ENCODE measurements at places on chromosomes 13 and 19.

- no peak for DNase-seq
- H3K27ac ChIP-seq, result peak overlapping the region; percentile 40
- H3K27me3 ChIP-seq, result no peaks in the 10 kb centered on the region
Measured at GRCh38 chr13:23644126-23644419, 73.9 kb downstream of the TNFRSF19 start.

- H3K4me3 ChIP-seq, result no peak overlapping the region
- H3K27me3 ChIP-seq, result no peaks in the 10 kb centered on the region
- peaks cover 5% of the 10 kb centered on the region for H3K36me3 ChIP-seq
- no peak overlapping the region for H3K27ac ChIP-seq
- peaks cover 9% of the 10 kb centered on the region for H3K4me1 ChIP-seq
- DNase-seq, result no peak
Measured at GRCh38 chr19:52987221-52987620, 24.5 kb upstream of the ZNF816 start.

DNA sequence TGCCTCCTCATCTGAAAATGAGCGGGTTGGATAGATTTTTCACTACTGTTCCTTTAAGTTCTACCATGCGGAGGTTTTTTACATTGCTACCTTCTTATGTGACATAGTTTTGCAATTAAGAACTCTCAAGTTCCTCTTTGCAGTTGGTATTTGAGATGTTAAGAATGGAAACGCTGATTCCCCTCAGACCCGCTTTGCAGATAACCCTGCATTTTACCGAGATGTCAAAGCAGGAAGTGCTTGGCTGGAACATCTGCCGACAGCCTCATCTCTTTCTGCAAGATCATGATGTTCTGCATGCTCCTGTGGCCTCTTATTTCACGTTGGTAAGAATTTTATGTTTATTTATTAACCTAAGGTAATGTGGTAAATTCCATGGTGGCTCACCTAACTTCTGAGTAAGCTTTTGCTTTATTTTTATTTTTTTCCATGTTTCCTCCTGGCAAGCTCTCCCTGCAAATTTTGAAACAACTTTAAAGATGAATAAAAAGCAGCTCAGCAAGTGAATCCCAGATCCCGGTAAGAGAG lies 22.5 kb downstream of the PABPC3 start:
- no peak overlapping the region for H3K27ac ChIP-seq
- no peaks in the 10 kb centered on the region for H3K27me3 ChIP-seq
- no peaks in the 10 kb centered on the region for H3K4me1 ChIP-seq
- DNase-seq, result no peak

DNA sequence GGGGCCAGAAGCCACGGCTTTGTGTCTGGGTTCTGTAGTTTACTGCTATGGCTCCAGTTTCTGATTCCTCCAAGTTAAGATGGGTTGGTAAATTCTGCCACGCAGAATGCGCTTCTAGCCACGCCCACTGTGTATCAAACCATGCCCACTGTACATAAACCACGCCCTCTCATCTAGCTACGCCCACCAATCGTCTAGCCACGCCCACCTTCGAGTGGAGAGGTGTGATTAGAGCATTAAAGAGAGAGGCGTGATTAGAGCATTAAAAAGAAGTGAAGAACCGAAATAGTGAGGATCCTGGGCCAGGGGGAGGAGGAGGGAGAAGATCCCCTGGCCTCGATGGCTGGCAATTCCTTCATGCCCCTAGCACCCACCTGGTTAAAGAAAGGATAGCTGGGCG lies 43.7 kb upstream of the ADGRE5 start:
- H3K36me3 ChIP-seq, result no peaks in the 10 kb centered on the region
- no peaks in the 10 kb centered on the region for H3K4me1 ChIP-seq
- H3K4me3 ChIP-seq, result no peak overlapping the region
- H3K27me3 ChIP-seq, result no peaks in the 10 kb centered on the region

DNA sequence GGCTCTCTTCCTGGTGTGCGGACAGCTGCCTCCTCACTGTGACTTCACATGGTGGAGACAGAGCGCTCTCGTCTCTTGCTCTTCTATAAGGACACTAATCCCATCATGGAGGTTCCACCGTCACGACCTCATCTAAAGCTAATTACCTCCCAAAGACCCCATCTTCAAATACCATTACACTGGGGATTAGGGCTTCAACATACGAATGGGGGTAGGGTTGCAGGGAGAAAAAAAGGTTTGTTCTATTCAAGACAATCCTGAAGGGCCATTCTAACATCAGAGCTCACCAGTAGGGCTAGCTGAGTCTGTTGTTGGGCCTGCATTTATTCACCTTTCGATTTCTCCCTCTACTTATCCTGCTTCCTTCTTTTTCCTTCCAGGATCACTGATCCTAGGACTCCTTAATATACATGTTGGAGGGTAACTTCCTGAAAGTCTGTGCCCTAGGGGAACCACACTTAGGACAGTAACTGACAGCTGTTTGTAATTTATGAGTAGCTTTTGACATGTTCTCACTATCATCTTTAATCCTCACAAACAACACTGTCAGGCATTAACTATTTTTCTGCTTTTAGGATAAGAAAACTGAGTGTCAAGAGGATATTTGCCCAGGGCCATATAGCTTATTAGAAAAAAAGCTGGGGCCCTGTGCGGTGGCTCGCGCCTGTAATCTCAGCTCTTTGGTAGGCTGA lies 18.8 kb upstream of the GTF2F2 start:
- no peak for DNase-seq
- H3K27me3 ChIP-seq, result peaks cover 4% of the 10 kb centered on the region
- H3K4me1 ChIP-seq, result no peaks in the 10 kb centered on the region
- H3K4me3 ChIP-seq, result no peak overlapping the region
- H3K36me3 ChIP-seq, result no peaks in the 10 kb centered on the region

GRCh38 chr19:28731577-28731976 lies 481.4 kb downstream of the UQCRFS1 start:
- H3K4me1 ChIP-seq, result no peaks in the 10 kb centered on the region
- no peak for DNase-seq
- no peaks in the 10 kb centered on the region for H3K27me3 ChIP-seq
- no peak overlapping the region for H3K27ac ChIP-seq

- H3K4me3 ChIP-seq, result no peak overlapping the region
- H3K4me1 ChIP-seq, result no peaks in the 10 kb centered on the region
- DNase-seq, result no peak
- no peaks in the 10 kb centered on the region for H3K36me3 ChIP-seq
Measured at GRCh38 chr13:76759877-76760276, 126.3 kb downstream of the KCTD12 start.

DNA sequence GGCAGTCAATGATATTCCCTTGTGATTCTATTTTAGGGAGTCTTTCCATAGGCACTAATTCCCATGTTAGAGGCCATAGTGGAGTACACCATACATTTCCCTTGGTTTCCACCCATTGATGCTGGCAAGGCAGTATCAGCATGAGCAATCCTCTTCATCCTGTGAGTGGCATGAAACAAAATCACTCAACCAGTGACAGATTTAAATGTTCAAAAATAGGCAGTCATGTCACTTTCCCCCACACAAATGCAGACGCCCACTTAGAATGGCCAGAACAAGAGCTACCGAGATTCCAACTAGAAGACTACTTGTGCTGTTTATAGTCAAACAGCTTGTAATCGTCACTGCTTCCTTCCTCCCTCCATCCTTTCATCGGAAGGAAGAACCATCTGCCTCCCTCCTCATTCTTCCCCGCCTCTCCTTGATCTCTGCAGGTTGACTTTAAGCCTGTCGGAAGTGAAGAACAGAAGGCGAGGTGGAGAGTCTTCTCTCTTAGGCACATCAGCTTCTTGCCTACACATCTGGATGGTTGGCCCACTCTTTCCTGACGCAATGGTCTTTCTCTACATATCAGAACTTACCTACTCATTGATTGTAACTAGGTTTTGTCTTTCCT lies 22.6 kb downstream of the RASL11A start:
- H3K4me1 ChIP-seq, result no peaks in the 10 kb centered on the region
- H3K36me3 ChIP-seq, result no peaks in the 10 kb centered on the region
- H3K4me3 ChIP-seq, result no peak overlapping the region

DNA sequence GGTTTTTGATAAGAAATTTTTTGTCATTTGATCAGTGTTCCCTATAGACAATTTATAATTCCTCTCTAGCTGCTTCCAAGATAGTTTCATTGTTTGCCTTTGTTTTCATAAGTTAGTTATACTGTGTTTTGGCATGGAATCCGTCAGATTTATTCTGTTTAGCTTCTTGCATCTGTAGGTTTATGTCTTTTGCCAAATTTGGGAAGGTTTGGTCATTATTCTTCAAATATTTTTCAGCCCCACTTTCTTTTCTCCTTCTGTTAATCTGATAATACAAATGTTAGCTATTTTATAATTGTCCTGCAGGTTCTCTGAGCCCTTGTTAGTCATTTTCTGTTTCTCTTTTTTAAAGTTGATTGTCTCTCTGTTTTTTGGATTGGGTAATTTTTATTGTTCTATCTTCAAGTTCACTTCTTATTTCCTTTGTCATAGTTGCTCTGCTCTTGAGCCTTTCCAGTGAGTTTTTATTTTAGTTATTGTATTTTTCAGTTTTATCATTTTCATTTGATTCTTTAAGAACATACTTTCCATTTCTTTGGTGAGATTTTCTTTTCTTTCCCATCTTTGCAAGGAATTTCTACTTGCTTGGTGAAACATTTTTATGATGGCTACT lies 5.9 kb upstream of the FCGBP start:
- H3K36me3 ChIP-seq, result no peaks in the 10 kb centered on the region
- H3K27ac ChIP-seq, result no peak overlapping the region
- peak; percentile 46 for DNase-seq
- H3K27me3 ChIP-seq, result no peaks in the 10 kb centered on the region

DNA sequence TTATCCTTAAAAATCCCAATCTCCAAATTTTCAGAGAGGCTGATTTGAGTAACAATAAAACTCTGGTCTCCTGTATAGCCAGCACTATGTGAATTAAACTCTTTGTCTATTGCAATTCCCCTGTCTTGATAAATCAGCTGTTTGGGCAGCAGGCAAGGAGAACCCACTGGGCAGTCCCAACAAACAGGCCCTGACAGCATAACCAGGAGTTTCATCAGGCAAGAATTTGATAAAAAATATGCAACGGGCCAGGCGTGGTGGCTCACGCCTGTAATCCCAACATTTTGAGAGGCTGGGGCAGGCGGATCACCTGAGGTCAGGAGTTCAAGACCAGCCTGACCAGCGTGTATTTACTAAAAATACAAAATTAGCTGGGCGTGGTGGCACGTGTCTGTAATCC lies 42.1 kb downstream of the STK24 start:
- no peak overlapping the region for H3K4me3 ChIP-seq
- H3K4me1 ChIP-seq, result peaks cover 7% of the 10 kb centered on the region

- no peaks in the 10 kb centered on the region for H3K36me3 ChIP-seq
- H3K27me3 ChIP-seq, result peaks cover 18% of the 10 kb centered on the region
Measured at GRCh38 chr13:87669379-87669978, 1.7 kb upstream of the SLITRK5 start.

DNA sequence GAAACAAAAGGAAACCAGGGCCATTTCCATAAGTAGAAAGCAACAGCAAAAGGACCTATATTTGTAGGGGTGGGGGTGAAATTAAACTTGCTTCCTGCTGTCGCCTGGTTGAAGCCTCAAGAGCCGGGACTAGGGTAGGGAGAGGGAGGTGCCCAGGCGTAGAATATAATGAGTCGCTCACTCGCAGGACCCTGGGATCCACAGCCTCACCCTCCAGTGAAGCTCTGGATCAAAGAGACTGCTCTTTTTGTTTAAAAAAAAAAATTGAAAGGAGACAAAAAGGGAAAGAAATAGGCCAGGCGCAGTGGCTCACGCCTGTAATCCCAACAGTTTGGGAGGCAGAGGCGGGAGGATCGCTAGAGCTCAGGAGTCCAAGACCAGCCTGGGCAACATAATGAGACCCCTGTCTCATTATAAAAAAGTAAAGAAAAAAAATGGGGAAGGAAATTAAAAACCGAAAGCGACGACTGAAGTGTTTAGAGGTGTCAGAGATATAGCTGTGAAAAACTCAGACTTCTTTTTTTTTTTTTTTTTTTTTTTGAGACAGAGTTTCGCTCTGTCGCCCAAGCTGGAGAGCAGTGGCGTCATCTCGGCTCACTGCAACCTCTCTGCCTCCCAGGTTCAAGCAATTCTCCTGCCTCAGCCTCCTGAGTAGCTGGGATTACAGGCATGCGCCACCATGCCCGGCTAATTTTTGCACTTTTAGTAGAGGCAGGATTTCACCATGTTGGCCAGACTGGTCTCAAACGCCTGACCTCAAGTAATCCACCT lies 10.9 kb upstream of the ADGRE5 start:
- H3K4me1 ChIP-seq, result peaks cover 14% of the 10 kb centered on the region
- H3K36me3 ChIP-seq, result no peaks in the 10 kb centered on the region
- no peak for DNase-seq
- peak overlapping the region; percentile 88 for H3K27ac ChIP-seq

- DNase-seq, result no peak
- no peak overlapping the region for H3K27ac ChIP-seq
- H3K4me1 ChIP-seq, result no peaks in the 10 kb centered on the region
- no peaks in the 10 kb centered on the region for H3K27me3 ChIP-seq
Measured at GRCh38 chr13:89027694-89028306, 1356.6 kb downstream of the SLITRK5 start.

DNA sequence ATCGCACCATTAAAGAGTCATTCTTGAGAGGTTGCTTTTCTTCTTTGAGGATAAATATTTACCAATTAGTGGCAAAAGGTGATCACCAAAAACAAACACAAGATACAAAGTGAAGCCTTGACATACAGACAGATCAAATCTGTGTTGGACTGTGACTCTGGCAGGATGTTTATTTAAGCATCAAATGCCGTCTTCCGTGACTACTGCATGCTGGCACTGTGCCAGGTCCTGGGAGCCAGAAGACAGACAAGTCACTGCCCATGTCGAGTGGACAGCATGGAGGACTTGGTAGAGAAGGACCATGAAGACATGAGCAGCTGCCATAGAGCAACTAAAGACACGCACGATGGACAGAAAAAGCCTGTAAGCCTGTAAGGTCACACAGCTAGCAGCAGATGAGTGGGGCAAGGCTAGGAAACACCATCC lies 92.8 kb upstream of the FARP1 start:
- H3K4me1 ChIP-seq, result no peaks in the 10 kb centered on the region
- DNase-seq, result no peak
- H3K36me3 ChIP-seq, result no peaks in the 10 kb centered on the region

DNA sequence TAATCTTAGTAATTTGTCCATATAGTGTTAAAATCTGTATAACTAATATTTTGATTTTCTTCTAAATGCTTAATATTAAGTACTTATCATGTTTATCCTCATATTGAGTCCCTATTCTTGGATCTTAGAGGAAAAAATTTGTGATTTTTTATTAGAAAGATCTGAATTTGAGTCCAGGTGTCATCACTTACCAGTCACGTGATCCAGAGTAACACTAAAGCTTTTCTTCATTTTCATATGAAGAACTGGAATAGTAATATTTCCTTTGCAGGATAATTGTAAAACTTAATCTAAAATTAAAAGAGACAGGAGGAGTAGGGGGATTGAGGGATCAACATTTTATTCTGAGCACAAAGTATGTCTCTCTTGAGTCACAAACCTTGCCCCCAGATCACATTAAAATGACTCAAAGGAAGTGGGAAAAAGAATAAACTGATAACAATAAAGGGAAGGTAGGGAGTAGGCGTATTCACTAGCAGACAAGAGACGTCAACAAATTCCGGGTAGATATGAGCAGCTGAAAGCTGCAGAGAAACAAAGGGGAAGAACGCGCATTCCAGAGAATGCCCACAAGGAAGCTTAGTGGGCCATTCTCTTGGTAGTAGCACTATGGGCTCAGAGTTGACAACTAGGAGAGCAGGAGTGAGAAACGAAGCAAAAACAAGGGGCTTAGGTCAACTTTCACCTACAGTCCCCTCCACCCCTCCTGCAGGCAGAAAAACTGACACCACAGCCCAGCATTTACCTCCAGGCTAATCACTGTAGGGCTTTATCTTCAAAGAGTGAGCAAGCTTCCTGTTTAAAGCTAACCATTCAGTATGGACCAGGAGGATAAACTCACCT lies 123.1 kb downstream of the SPRY2 start:
- H3K4me3 ChIP-seq, result no peak overlapping the region
- DNase-seq, result no peak
- H3K36me3 ChIP-seq, result no peaks in the 10 kb centered on the region
- no peaks in the 10 kb centered on the region for H3K4me1 ChIP-seq
- peak overlapping the region; percentile 24 for H3K27ac ChIP-seq

Data from osteoblast (primary cell).